ENCODE measurements at places on chromosomes 2 and 18.

DNA sequence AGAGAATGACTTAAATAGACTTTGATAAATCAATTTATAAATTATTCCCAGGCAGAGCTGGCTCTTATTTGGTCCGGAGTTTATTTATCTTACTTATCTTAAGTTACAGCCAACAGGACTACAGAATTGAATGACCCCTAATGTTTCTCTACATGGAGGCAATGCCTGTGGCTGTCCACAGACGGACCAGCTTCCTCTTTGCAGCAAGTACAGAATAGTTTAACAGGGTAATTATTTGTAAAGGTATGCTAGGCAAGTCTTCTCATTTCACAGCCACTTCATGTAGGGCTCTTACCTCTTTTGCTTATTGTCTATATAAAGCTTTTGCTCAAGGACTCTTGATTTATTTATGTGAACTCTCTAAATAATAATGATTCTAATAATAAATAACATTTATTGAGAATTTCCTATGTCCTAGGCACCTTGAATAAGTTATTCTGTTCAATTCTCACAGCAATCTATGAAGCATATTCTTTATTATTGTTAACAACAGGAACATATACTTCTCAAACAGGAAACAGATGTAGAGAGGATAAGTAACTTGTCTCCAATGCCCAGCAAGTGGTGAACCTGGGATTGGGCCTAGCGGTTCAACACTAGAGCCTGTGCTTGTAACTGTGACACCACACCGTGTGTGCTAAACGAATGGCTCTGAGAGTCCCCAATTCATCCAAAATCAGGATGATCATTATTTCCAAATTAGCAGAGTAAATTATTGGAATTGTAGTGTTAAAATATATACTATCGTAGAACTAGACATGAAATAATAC lies 58.8 kb upstream of the NXPH2 start:
- DNase-seq: no peak

- no peak for DNase-seq
Measured at GRCh38 chr18:64929036-64929435, 780.1 kb upstream of the LINC00305 start.

- DNase-seq: no peak
Measured at GRCh38 chr18:2240311-2240705, 331.0 kb downstream of the METTL4 start.

GRCh38 chr2:112159454-112159921 lies 21.3 kb downstream of the FBLN7 start:
- no peak for DNase-seq

- peak; percentile 31 for DNase-seq
Measured at GRCh38 chr2:237774811-237775553, 23.6 kb upstream of the RBM44 start.

- no peak for DNase-seq
Measured at GRCh38 chr2:203893401-203893800, 25.8 kb downstream of the CTLA4 start.

- no peak for DNase-seq
Measured at GRCh38 chr18:47815486-47816270, 114.8 kb downstream of the SMAD2 start.

- DNase-seq: no peak
Measured at GRCh38 chr2:196217116-196217515, 45.7 kb upstream of the STK17B start.

- no peak for DNase-seq
Measured at GRCh38 chr2:23008951-23009350, 376.0 kb upstream of the KLHL29 start.

- DNase-seq: no peak
Measured at GRCh38 chr2:215772003-215772402, 241.3 kb downstream of the MREG start.

GRCh38 chr2:231707927-231708772 lies at the start of gene PTMA:
Gene PTMA (plus strand): TSS chr2:231708525. CDS start chr2:231708707, 182 bp downstream.
- peak; percentile 98 for DNase-seq

- DNase-seq: no peak
Measured at GRCh38 chr2:102455061-102455670, 17.9 kb upstream of the SLC9A4 start.

GRCh38 chr2:23926290-23926749 lies 603 bp downstream of the ATAD2B start:
- DNase-seq: peak; percentile 24

- no peak for DNase-seq
Measured at GRCh38 chr2:72605836-72606442, 219.9 kb downstream of the EXOC6B start.

GRCh38 chr2:52976143-52976949 lies 791.3 kb upstream of the CHAC2 start:
- DNase-seq: no peak

- no peak for DNase-seq
Measured at GRCh38 chr2:238235331-238235732, 4.5 kb downstream of the HES6 start.

DNA sequence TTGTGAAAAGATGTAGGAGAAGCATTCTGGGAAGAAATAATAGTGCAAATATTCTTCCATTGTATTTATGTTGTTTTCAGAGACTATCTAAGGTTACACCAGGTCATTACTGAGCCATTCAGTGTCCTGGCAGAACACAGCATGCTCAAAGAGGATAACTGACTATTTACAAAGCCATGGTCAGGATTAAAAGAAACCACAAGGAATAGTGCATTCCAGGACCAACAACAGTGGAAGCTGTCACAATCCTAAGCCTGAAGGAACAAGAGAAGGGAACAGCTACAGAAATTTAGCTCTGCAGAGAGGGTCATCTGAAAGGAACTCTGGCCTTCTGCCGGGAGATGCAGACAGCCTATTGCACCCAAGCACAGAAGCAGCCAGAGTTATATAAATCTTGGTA lies 116.7 kb downstream of the DSC3 start:
- no peak for DNase-seq

DNA sequence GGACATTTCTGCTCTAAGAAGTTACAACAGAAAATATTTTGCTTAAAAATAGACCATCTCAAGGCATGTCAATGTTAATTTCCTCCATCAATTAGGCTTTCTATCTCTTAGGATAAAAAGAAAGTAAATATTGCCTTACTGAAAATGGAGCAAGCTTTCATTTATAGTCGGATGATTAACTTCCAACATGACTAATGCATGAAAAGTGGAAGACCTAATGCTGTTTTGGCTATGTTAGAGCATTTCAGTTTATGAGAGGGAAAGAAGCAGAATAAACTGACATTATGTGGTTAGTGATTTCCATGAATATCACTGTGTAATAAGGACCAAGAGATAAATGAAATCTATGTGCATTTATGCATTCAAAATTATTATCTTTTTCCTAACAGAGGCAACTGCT lies 475.2 kb upstream of the UBE2E3 start:
- no peak for DNase-seq

DNA sequence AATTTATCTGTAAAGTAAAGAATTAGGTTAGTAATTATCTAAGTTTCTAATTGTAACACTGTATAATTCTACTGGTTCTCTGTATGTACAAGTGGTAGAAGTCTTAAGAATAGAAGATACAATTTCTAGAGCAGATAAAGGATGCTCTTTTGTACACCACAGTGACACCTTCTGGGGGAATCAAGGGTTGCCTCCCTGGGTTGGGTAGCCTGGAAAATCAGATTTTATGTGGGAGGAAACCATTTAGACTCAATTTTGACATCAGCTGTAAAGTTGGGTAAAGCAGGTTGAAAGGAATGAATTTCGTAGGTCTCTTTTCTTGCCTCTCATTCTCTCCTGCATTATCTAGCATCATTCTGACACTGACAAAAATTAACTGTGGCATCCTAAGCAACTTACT lies 354.8 kb downstream of the DCC start:
- no peak for DNase-seq

- no peak for DNase-seq
Measured at GRCh38 chr2:59905731-59906130, 647.7 kb downstream of the BCL11A start.

- DNase-seq: no peak
Measured at GRCh38 chr2:182767578-182767977, 51.5 kb downstream of the DNAJC10 start.

GRCh38 chr18:210733-211132 lies 52.4 kb downstream of the USP14 start:
- no peak for DNase-seq

DNA sequence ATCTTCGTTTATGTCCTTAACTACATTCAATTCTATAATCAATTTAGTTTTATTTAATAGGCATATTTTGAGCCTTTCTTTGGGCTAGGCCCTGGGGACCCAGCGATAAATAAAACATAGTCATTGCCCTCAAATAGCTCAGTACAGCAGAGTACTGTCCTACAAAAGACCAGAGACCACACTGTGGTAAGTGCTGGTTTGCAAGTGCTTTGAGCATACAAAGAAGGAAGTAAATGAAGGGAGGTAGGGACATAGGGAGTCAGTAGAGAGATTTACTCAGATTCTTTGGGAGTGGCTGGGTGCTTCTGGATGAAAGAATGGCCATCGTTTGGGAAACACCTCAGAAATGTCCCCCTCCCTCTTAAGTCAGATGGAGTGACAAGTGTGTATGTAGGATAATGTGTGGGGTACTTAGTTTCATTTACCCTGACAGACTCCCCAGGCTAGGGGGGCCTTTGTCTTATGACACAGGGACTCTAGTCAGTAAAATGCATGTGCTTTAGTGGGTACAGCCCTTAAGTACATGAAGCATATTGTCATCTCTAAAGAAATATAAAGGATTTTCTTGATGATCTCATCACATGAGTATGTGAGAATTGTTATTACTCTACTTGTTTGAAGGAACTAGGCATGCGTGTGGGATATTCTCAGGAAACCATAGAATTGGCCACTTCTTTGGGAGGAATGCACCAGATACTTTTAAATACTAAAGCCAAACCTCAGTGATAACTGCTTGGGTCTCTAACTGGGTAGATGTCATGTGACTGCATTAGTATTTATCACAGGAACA lies 35.1 kb downstream of the MAPRE2 start:
- no peak for DNase-seq

- DNase-seq: no peak
Measured at GRCh38 chr2:69956475-69956979, 4.9 kb downstream of the ASPRV1 start.

DNA sequence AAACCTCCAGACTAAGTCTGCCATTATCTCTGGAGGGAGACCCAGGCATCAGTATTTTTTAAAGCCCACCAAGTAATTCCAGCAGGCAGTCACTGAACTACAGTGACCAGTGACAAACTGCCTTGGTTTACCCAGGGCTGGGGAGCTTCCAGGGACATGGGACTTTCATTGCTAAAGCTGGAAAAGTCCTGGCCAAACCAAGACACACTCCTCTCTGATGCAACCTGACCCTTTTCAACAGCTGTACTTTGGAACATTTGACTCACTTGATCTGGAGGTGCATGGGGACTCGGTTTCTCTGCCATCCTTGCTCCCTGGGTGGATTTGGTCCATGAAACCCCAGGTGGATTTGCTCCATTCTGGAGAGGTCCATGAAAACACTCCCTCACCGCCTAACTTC lies 7.0 kb downstream of the MRO start:
- DNase-seq: no peak

DNA sequence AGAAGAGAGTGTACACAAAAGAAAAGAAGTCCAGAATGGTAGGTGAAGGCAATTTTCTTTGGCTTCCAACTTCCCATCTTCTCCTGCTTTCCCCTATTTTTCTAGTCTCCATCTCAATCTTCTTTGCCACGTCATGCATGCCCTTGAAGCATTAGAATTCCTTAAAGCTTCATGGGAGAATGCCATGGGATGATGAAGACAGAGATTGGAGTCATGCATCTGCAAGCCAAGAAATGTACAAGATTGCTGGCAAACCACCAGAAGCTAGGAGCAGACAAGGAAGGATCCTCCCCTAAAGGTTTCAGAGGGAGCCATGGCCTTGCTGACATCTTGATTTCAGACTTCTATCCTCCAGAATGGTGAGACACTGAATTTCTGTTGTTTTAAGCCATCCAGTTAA lies 305.9 kb downstream of the HRH4 start:
- no peak for DNase-seq

GRCh38 chr2:119792907-119793312 lies 33.2 kb downstream of the PTPN4 start:
- no peak for DNase-seq

GRCh38 chr18:38883111-38883510 lies 1317.5 kb upstream of the CELF4 start:
- DNase-seq: no peak

DNA sequence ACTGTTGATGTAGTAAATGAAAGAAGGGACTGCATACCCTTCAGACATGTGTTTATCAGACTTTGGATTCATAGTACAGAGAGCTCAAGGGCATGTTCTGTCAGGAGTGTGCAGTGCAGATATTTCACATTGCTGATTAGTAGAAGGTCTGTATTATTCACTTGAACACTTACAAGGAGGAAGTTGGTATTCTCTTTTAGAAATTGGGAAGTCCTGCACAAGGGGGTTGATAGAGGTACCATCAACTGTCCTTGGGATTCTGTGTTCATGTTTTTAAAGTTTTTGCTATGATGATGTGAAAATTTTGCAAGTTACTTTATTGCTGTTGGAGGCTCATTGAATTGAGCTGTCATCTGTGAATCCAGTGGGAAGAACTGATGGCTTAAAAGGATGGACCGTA lies 6.7 kb downstream of the PSMD1 start:
- DNase-seq: no peak

GRCh38 chr2:238282861-238283738 lies 5.3 kb downstream of the PER2 start:
- DNase-seq: no peak

GRCh38 chr2:102975996-102976975 lies 214.5 kb downstream of the TMEM182 start:
- DNase-seq: no peak

- no peak for DNase-seq
Measured at GRCh38 chr2:75466708-75467311, 93.9 kb downstream of the EVA1A start.

GRCh38 chr2:234375176-234375880 lies 121.6 kb downstream of the ARL4C start:
- no peak for DNase-seq

All from stimulated activated CD4-positive, alpha-beta T cell treated with anti-CD3 and anti-CD28 coated beads, TNF-alpha, amount 100 ng/mL, for 48 hours (primary cell).